H1 (cell line): ENCODE measurements at places on chromosomes 11 and 22.

DNA sequence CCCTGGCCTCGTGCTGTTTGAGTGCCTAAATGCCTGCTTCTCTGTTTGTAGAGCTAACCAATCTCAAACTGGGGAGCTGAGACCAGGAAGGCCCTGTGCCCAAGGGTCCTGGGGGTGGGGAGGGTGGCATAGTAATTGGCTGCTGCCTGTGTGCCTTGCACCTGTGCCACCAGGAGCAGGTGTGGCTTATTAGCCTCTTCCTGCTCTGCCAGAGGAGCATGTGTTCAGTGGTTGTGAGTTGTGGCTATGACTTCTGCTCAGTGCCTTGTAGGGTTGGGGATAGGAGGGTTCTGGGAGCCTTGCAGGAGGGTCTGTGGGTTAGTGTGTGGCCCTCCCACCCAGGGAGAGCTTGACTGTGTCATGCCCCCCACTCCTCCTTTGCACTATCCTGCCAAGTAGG, 109.2 kb downstream of the ZBTB16 start:
- DNase-seq: no peak

DNA sequence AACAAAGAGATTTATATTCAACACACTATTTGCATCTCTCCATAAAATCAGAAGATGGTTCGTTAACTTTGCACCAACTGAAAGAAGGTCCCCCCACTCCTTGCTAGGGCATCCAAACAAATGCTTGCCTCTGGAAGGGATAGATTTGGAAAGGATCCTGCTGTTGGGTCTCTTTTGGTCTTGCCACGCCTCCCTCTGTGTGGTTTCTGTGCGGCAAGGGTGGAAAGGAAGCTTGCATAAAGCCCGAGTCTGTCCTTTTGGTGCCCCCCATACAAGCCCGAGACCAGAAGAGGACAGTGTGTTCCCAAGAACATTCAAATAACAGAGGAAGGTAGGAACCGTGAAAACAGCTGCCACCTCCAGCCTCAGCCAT, 15.1 kb downstream of the SCGB1A1 start:
- DNase-seq: no peak

GRCh38 chr11:73388265-73389133, 12.3 kb downstream of the RELT start:
- DNase-seq: no peak

DNA sequence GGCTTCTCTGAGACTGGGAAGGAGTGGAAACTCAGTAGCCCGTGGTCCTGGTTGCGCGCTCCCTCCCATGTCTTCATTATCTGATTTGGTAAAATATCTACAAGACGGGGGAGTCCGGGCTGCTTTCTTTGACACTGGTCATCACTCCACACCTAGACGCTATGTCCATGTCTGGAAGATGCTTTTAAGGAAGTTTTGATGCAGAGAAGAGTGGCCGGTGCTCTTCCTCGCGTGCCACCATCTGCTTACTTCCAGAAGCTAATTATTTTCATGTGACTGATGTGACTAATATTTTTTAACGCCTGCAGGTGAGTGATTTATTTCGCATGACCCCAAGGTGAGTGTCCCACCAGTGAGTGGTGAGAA, 339 bp upstream of the TRIM21 start:
- no peak for DNase-seq

DNA sequence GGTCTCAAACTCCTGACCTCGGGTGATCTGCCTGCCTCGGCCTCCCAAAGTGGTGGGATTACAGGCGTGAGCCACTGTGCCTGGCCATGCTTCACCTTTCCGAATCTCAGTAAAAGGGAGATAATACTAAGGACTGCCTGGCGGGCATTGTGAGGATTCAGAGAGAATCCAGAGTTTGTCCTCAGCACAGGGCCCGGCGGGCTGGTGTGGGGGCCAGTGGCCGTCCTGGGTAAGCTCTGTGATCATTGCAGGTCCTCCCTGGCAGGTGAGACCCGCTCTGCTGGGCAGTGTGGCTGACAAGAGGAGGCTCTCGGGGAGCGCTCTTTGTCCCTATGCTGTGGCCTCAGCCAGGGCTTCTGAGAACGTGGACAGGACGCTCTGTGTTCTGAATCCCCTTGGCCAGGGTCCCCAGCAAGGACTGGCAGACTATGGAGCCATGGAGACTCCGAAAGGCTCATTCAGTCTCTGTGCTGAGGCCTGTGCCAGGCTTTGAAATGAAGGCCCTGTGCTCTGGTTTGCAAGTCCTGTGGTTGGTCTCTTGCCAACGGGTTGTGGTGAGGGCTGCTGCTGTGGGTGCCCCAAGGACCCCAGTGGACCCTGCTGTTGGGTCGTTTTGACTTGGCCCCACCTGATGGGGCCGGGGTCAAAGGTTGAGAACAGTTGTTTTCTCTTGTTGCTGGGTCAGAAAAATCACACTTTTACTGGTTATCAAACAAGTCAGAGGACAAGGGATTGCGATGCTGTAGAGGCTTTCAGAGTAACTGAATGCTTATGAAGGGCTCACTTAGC, 2.1 kb downstream of the TPCN2 start:
- DNase-seq: no peak

- no peak for DNase-seq
Observed at GRCh38 chr11:60992842-60993409, 21.4 kb downstream of the CD6 start.

- DNase-seq: no peak
Observed at GRCh38 chr11:111996129-111996528, 29.1 kb upstream of the DLAT start.

- no peak for DNase-seq
Observed at GRCh38 chr11:75578977-75579376, 16.9 kb downstream of the SERPINH1 start.

DNA sequence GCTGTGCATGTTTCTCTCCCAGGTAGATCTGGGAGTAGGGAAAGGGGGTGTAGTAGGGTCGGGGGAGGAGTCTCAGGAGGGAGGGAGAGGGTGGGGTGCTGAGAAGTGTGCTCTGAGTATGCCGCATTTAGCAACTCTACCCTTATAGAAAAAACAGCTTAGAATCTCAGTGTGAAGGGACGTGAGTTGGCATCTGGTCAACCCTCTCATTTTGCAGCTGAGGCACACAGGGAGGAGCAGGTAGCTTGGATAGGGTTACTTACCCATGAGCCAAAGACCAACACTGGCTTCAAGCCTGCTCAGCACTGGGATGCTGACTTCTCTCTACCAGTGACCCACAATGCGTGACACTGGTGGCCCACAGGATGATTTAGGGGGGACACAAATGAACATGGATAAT, 95.9 kb downstream of the FBXO7 start:
- DNase-seq: no peak

DNA sequence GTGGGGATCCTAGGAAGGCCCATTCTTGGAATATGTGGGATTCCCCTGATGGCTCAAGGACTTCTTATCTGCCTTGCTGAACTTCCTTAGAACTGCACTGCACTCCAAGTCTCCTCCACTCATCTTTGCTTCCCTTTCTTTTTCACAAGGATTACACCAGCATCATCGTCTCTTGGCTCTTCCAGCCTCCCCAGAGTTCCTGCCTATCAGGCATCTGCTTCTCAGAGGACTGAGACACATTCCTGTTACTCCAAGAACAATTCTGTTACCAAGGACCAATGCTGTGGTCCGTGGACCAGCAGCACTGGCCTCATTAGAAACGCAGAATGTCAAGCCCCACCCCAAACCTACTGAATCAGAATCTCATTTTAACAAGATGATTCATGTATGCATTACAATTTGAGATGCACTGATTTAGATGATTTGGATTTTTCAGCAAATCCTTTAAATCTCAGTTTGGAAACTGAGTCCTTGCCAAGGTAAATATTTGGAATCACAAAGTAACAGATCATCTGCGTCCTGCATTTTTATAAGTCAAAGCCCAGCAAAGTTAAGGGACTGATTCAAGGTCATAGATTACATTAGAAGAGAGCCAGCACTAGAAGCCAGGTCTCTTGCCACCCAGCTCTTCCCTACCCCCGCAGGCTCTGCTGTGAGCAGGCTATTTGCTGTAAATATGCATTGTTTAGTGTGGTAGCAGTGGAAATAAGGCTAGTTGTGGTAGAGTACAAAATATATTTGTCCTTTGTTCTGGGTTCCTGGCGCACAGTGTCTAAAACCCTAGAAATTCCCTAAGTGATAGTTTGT, 110.9 kb downstream of the SWAP70 start:
- no peak for DNase-seq

- DNase-seq: no peak
Observed at GRCh38 chr22:42297778-42298177, 27.3 kb upstream of the TCF20 start.

- DNase-seq: no peak
Observed at GRCh38 chr11:2294926-2295290, 6.8 kb downstream of the C11orf21 start.

DNA sequence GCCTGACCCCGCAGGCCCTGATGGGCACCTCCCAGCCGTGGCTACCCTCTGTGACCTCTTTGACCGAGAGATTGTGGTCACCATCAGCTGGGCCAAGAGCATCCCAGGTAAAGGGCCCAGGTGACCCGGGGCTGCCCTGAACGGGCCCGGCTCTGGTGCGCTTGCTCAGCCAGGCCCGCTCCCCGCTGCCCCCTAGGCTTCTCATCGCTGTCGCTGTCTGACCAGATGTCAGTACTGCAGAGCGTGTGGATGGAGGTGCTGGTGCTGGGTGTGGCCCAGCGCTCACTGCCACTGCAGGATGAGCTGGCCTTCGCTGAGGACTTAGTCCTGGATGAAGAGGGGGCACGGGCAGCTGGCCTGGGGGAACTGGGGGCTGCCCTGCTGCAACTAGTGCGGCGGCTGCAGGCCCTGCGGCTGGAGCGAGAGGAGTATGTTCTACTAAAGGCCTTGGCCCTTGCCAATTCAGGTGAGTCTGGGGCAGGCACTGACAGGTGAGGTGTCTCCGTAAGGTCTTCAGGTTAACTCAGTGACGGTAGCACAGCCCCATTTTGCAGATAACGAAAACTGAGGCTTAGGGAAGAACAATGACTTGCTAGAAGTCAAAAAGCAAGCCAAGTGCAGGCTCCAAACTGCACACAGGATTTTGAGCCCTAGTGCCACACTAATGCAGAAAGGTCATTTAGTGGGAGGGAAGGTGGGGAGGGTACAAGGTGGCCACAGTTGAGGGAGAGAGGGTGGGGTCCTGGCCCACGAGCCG, 2.4 kb downstream of the TRMT112 start:
- no peak for DNase-seq

- DNase-seq: no peak
Observed at GRCh38 chr11:18490319-18490718, 34.7 kb downstream of the LDHAL6A start.

- DNase-seq: no peak
Observed at GRCh38 chr11:84681456-84681855, 945.7 kb downstream of the DLG2 start.

DNA sequence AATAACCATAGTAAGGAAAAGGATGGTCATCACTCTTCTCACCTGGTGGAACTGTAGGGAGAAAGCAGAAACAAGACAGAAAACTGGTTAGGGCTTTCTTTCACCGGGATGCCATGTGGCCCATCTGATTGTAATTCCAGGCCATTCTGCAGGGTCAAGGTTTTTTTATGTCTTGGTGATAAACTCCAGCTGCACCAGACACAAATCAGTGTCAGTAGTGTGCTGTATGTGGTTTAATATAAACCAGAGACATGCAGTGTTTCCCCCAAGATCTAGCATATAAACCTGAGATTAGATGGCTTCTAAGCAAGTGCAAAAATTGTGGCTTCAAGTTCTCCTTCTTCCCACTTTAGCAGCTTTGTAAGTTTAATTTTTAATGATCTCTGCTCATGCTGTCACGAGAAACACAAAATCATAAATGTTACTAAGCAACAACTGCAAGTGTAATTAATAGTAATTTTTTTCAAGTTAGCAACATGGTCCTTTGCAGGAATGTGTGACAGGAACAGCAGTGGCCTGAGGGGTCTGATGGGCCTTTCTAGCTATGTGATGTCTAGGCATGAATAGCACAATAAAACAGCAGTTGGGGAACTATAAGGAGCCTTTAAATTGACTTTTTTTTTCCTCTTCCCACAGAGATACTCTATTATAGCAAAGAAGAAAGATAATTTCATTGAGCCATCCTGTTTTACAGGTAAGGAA, 41.6 kb downstream of the BDNF start:
- DNase-seq: no peak

DNA sequence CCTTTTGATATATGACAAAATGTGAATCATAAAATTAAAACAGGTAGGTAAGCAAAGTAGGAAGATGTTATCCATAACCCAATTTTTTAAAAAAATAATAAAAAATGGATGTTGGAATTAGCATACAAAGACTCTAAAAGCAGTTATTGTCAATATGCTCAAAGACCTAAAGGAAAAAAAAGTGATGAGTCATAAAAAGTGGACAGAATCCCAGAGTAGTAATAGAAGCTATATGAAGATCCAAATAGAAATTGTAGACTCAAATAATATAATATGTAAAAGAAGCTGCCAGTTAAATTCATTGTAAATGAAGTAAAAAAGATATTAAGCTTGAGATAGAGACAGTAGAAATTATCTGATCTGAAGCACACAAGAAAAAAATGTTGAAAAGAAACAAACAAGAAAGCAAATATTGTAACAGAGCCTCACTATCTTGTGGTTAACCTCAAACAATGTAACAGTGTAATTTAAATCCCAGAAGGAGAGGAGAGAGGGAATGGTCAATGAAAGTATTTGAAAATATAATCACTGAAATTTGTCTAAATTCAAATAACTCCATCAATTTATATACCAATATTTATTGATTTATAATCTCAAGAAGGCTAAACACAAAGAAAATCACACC, 773.4 kb upstream of the RAG2 start:
- DNase-seq: no peak

DNA sequence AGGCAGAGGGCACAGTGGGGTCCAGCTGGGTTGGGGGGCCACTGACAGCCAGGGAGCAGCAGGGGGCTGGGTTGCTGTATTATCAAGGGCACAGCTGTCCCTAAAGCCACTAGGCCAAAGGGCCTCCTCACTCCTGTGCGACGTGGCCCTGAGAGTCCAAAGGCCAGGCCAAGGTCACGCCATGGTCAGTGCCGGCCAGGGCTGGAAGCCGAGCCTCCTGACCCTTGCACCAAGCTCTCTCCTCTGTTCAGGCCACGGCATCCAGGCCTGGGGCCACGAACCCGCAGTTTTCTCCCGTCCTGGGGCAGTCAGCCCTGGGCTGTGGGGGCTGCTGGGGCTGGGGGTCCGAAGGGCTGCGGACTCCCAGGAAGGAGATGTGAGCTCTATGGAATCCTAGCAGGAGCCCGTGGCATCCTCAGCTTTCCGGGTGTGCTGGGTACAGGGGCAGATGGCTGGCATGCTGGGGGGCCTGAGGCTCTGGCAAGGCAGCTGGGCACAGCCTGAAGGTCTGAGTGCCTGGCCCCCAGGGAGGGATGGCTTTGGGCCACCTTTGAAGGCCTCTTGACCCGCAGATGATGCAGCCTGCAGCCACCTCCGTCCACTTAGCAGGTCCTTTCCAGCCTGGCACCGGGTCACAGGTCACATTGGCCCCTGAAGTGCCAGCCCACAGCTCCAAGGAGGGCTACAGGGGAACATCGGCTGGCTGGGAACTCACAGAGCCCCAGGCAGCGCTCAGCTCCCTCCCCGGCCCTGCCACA, 17.3 kb upstream of the PPARA start:
- DNase-seq: no peak

- no peak for DNase-seq
Observed at GRCh38 chr11:100602716-100603115, 84.4 kb upstream of the ARHGAP42 start.

DNA sequence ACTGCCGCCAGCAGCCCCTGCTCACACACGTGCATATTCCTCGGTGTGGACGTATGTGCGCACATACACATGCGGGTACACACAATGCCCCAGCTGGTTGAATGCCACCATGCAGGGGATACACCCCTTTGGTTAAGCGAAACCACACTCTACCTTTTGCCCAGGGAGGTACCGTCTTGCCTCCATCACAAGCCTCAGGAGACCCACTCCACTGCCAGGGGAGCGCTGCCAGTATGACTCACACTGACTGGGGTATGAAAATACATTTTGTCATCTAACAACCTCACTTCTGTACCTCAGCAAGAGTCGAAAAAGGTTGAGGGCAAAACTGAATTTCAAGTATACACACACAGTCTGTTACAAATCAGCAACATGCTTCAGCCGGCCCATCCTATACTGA, 39.4 kb downstream of the TMEM45B start:
- DNase-seq: no peak
